ENCODE measurements at places on chromosomes 4 and X.

DNA sequence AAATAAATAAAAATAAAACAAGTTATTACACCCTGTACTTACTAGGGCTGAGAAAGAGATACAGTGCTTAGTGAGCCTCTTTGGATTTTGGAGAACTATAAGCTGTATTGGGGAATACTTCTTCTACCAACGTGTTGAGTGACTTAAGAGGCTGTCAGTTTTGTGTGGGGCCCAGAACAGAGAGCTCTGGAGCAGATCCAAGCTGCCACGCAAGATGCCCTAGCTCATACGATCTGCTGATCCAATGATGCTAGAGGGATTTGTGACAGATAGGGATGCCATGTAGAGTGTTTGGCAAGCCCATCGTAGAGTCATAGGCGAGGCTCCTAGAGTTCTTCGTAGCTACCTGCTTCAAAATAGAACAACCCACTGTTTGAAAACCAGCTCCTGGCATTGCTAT lies 60.3 kb upstream of the KLF3 start:
- DNase-seq: no peak

DNA sequence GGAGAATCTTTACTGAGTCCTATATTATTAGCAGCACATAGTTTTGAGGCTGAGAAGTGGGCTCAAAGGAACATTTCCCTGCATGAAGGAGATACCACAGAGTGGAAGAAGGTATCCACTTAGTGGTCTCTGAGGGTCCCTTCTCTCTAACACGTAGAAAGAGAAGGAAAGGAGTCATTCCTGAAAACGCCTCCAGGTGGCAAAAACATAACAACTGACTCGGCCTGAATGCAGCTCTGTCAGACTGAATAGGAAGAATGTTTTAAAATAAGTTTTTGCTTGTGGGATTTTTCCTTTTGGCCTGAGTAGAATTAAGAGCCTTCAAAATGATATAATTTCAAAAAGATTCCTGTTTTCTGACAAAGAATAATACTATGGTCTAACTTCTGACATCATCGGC lies 23.3 kb downstream of the RPGR start:
- peak; percentile 8 for DNase-seq

DNA sequence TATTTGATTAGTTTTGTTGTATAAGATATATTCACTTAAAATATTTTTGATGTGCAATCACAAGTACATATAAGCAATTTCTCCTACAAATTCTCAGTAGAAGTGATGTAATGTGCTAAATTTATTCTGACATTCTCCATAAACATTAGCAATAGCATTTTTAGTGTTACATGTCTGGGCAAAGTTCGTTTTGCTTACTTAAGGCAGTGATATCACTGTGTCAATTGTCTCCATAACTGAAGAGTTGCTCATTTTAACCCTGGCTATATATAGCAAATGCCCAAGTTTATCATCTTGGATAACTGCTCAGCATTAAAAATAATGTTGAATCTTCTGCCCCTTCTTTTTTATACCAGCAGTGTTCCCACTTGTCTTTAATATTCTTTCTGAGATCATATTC lies 340.0 kb upstream of the NDST4 start:
- peak; percentile 1 for DNase-seq

DNA sequence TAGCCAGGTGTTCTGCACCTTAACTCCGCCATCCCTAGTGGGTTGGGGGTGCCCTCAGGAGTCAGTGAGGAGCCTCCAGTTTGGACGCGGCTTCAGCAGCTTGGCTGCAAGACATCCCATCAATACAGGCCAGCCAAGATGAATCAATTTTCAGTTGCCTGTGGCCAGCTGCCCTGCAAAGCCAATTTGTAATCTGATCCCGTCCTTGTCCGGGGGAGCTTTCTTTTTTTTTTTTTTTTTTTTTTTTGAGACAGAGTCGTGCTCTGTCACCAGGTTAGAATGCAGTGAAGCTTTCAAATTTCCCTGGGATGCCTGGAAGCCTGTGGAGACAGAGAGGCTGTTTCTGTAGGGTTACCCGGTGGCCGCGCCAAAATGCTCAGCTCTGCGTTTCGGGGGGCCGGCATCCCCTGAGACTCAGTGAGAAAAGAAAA lies 192.5 kb downstream of the ASMT start:
- peak; percentile 12 for DNase-seq

- peak; percentile 66 for DNase-seq
These were observed 1071.8 kb downstream of the CCSER1 start for GRCh38 chr4:91198951-91199350.

DNA sequence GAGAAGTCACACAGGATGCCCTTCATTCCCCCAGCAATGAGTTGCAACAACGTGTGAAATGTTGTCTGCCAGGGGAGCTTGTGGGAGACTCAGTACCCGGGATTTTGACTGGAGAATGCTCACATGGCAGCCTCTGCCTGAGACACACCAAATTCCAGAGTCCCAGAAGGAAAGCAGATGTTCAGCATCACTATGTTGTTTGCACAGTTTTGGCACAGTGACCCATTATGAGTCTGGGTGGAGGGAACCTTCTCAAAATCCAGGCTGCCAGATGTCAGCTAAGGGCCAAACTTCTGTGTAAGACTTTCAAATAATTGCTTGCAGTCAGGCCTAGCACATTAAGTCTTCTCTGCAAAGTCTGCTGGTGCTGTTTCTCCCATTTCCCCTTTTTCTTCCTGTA lies 1029.7 kb upstream of the TENM3 start:
- DNase-seq: no peak

DNA sequence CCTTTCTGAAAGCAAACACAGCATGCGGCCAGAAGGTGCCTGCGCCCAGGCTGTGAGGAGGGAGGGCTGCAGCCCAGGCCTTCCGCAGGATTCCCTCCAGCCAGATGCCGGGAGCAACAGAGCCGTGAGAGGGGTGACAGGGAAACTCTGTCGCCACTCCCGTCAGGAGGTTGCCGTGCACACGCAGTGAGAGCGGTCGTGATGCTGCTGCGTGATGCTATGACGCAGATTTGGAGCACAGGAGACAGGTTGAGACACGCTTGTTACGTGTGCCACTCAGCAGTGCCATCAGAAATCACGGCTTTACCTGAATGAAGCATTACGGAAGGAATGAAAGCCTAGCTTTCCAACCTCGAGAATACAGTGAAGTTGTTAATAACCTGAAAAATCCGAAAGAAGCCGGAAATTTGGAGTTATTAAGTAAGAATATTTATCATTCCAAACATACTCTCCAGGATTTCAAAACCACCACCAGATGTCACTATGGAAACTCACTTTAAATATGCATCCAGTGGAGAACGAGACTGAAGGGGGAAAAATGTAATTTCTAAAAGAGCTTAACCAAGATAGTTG lies 54.4 kb downstream of the FAT1 start:
- DNase-seq: peak; percentile 42

DNA sequence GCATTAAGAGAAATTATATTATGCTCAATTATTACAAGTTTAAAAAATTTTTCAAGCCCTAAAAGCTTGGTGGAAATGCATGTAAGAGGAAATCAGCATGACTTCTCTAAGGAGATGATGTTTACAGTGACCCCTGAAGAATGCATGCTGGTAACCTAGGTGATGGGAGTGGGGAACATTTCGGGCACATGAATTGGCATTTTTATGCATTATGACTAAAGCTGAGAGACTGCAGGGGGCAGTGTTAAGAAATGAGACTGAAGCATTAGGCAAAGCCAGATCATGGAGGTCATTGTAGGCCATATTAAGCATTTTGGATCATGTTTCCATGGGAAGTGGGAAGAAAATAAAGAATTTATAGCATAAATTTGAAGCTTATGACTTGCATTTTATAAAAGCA lies 421.3 kb downstream of the FAT4 start:
- DNase-seq: peak; percentile 8

DNA sequence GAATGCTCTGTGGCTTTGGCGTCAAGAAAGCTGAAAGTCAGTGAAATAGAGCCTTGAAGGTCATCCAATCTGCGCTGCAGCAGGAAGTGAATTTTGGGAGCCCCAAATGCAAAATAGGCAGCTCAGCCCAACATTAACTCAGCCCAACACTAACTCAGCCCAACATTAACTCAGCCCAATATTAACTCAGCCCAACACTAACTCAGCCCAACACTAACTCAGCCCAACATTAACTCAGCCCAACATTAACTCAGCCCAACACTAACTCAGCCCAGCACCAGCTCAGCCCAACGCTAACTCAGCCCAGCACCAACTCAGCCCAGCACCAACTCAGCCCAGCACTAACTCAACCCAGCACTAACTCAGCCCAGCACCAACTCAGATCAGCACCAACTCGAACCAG lies 71.5 kb downstream of the SORBS2 start:
- DNase-seq: peak; percentile 24

DNA sequence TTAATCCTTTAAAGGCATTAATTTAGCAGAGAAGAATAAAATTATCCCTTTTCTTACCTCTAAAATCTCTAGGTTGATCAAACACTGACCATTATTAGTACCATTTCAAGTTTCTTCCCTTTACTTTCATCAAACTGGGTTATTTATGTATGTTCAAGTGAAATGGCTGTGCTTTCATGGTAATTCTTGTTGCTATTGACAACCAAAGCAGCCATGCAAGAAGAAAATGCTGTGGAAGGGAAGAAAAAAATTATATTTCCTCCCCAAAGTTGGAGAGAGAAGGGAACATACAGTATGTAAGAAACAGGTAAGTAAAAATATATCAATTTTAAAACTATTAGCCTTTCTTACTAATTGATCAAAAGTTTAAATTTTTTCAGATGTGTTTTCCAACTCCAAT lies 16.2 kb downstream of the NPNT start:
- peak; percentile 43 for DNase-seq

- no peak for DNase-seq
These were observed 69.8 kb downstream of the GPAT3 start for GRCh38 chr4:83605744-83606172.

GRCh38 chrX:13936521-13937225 lies 93.0 kb downstream of the GEMIN8 start:
- DNase-seq: no peak

- peak; percentile 77 for DNase-seq
These were observed 58.8 kb downstream of the RHOH start for GRCh38 chr4:40255393-40256281.

DNA sequence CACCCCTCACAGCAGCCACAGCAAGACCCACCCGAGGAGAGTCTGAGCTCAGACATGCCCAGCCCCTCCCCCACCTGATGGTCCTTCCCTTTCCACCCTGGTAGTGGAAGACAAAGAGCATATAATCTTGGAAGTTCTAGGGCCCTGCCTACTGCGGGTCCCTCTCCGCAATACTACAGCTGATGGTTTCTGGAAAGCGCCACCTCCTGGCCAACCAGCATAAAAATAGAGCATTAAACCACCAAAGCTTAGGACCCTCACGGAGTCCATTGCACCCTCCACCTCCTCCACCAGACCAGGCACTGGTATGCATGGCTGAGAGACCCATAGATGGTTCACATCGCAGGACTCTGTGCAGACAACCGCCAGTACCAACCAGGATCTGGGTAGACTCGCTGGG lies 78.2 kb downstream of the SH3BGRL start:
- peak; percentile 2 for DNase-seq

DNA sequence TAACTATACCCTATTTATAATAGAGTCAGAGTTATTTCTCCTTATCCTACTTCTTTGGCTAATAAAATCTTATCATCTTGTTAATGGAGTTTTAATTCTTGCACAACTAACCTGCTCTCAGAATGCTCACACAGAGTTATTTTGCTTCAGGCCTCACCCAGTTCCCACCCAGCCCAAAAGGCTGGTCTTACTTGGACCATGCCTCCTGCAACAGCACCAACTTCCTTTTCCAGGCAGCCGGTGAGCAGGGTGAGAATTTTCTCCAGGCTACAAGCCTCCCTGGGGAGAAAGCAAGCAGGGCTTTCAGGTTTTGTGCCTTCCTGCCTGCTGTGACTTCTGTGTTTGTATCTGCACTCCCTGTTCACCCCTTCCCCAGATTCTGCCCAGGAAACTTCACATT lies 29.1 kb upstream of the BANK1 start:
- no peak for DNase-seq

- no peak for DNase-seq
These were observed 174.2 kb downstream of the HHIP start for GRCh38 chr4:144820011-144820727.

DNA sequence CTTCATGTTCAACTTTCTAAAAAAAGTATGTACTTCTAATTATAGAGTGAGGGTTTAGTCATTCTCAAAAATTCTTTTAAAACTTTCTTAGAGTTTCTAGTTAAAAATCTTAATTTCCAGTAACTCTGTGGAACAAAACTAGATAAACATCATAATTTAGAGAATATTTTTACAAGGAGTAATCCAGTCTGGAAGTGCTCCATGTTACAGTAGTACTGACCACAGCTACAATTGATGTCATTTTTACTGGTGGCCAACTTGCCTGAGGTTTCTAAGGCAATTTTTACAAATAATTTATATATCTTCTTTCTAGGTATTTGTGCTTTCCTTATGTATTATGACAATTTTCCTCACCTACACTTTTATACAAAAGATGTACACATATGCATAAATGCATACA lies 490.4 kb downstream of the CENPC start:
- DNase-seq: no peak

- DNase-seq: peak; percentile 58
These were observed 13.1 kb downstream of the TCEAL7 start for GRCh38 chrX:103343105-103343504.

DNA sequence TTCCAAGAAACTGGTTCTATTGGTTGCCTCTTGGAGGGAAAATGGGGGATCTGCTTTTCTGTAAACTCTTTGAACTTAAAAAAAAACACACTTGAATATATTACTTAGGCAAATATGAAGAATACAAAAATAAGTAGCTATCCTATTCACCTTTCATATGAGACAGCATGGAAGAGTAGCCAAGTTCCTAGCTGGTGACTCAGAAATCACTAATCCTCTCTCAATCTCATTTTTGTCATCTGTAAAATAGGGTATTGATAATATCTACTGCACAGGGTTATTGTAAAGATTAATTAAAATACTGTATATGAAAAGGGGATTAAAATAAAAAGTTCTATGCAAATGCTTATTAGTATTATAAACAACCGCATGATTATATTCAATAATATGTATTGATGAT lies 12.7 kb downstream of the MGARP start:
- peak; percentile 26 for DNase-seq

DNA sequence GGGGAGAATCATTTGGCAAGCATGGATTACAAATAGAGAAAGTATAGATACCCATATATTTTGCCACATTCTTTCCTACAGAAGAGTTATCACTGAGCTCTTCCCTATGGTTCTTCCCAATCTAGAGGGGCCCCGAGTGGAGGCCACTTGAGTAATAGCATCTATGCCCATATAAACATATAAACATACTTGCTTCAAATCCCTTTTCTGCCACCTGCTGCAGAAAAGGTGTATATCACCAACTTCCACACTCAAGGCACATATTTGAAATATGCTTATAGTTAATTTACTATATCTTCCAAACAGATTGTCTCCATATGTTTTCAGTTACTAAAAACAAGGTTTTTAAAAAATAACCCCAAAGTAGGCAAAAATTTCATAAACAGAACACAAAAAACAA lies 642.8 kb upstream of the DIPK2B start:
- peak; percentile 48 for DNase-seq

Measured in DMS53 (cell line).